Mesothelial cell of epicardium (in vitro differentiated cells): ENCODE measurements at places on chromosomes 3 and 15. TPM values are rescaled to one million over a fixed set of nuclear protein-coding genes. Genes with fewer than 3 reads are reported as not detected.

The ZNF662 gene
- 0.18 to 0.63 TPM (median 0.45 TPM) in 3 replicates for total RNA-seq

The TERC gene
- 4.7 to 11.8 TPM (median 6.5 TPM) in 3 replicates for total RNA-seq

The RASGRP1 gene
- total RNA-seq = 3.7 to 4.8 TPM (median 4.4 TPM) in 3 replicates

The CPNE9 gene
- 0.42 TPM in 1 of 3 replicates, not detected in the others for total RNA-seq

The MEX3B gene
- 29.8 to 31.9 TPM (median 30.8 TPM) in 3 replicates for total RNA-seq
